ENCODE measurements at places on chromosomes 11 and 22. TPM values are rescaled to one million over a fixed set of nuclear protein-coding genes. Genes with fewer than 3 reads are reported as not detected.

DNA sequence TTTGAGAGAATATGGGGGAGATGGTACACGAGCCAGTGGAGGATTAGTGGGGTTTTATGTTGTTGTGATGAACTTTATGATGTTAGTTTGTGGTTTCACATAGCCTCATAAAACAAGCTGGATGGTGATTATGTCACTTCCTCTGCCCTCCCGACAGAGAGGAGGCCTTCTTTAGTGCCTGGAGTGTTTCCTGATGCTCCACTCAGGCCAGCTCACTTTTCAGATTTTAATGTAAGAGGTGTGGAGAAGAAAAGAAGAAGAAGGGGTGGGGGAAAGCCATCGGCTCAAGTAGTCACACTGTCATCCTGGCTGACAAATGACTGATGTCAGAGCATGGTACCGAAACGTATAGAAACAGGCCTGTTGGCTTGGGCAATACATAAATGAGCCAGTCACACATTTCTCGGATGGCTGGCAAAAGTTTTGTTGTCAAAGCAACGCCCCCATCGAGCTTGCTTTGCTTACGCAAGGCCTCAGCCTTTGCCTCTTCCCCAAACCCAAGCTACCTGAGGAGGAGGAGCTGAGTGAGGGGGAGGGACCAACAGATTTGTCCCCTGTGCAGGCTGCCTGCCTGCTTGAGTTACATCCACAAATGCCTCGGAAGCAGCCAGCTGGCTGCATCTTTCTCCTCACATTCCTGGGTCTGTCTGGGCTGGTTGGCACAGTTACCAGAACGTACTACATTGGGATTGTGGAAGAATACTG is at the start of gene HEPHL1:
Gene HEPHL1 (plus strand): TSS at position 578 of the 705 bp plus-strand sequence. CDS start 15 bp downstream, at position 593.
- no peak for DNase-seq

DNA sequence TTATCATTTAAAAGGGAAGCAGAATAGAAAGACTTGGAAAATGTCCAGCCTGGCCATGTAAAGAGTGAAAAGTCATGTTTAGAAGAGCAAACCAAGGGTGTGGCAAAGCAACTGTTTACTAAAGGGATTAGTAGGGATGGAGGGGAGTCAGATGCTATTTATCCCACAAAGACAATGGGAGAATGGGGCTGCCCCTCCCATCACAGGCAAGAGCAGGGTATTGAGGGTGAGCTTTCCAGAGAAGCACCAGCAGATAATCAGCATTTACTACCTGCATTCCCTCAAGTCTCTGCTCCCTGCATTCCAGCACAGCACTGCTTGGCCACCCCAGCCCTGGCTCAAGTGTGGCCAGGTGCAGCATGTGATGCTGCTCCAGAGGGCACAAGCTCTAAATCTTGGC is 18.5 kb upstream of the QSER1 start:
- no peak for DNase-seq

- DNase-seq: no peak
Measured at GRCh38 chr11:126637795-126638175, 282.3 kb downstream of the ST3GAL4 start.

GRCh38 chr22:46909237-46910030 is 147.0 kb downstream of the TBC1D22A start:
- no peak for DNase-seq

- DNase-seq: peak; percentile 45
Measured at GRCh38 chr22:47287516-47287915, 525.1 kb downstream of the TBC1D22A start.

DNA sequence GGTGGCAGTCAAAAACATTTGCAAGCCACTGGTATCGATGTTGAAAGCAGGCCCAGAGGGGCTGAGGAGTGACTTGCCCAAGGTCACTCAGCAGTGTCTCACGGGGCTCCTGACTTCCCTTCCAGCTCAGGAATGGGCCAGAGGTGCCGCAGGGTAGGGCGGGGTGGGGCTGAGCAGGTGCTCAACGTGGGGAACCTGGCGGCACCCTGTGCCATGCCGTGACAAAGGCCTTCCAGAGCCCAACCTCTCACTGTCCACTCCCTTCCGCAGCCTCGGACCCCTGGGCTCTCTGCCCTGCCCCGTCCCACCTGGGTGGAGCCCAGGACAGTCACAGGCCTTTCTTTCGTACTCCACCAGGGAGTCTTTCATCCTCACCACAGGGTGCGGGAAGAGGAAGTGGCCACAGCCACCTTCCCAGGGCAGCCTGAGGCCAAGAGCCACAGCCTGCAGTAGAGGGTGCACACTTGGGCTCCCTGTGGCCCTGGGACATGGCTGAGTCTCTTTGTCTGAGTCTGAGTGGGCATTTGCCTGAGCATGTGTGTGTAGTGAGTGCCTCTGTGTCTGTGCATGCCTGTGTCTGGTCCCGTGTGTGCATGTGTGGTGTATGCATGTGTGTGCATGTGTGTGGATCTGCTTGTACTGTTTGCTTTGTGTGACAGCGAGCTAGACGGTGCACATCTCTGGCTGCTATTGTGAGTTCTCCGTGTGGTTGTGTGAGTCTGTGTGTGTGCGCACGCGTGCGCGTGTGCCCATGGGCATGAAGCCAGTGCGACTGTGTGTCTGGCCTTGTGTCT is 6.0 kb upstream of the LIF start:
- no peak for DNase-seq

GRCh38 chr22:50737728-50738648 is at the start of gene ACR:
ACR (plus strand) TSS chr22:50738204; CDS start chr22:50738236, 32 bp downstream.
- no peak for DNase-seq

DNA sequence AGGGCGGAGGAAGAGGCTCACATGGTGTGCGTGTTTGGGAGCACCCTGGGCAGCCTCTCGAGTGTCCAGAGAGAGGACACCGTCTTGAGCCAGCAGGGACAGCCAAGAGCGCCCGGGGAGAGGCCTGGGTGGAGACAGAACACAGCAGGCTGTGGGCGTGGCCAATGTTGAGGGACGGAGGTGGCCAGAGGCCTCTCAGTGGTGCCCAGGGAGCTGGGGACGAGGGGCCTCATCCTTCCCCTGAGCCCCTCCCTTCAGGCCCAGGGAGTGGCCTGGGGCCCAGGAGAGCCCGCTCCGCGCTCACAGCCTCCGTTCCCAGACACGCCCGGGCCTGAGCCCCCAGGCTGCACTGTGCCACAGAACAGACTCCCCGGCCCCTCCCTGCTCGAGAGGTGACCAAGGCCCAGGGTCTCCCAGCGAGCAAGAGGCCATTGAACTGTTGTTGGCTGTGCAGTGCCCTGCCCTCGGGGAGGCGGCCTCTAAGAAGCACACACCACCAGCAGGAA is 48.4 kb downstream of the CDKN1C start:
- peak; percentile 93 for DNase-seq

DNA sequence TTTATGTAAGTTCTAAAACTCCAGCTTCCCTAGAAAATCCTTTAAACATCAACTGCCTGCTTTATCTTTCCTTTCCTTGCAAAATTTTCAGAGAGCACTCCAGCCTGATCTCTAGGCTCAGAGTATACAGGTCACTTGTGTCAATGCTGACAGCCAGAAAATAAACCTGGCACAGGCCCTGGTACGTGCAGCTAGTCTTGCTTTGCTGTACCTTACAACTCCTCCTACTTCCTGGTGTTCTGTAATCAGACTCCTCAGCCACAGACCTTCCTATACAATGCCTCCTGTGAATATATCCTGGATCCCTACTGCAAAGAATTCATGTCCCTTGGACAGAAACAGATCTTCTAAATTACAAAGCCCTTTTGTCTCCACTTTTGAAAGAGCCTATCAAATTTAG is 24.2 kb upstream of the TMEM123 start:
- DNase-seq: no peak

- no peak for DNase-seq
Measured at GRCh38 chr11:124301548-124301947, 12.2 kb downstream of the OR8D1 start.

DNA sequence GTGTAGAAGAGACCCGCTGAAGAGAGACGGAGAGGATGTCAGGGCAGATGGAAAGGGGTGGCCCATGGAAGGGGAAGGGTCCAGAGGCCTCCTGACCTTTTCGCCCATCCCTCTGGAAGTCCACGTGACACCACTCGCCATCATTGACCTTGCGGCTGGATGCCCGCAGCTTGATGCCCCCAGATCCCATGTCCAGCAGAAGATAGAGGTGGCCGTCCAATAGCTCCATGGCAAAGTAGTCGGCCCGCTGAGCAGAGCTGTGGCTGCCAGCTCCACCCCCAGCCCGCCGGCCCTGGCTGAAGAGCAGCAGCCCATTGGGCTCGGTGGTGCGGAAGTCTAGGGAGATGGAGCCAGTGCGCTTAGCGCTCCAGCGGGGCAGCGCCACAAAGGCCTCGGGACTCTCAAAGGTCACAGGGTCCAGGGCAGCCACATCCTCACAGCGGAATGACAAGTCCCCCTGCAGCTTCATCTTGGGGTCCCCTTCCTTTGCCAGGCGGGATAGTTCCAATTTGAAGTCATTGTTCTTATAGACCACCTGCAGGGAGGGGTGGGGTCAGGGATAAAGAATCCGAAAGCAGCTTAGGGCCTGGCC is 55.7 kb downstream of the NRXN2 start:
- DNase-seq: no peak

- no peak for DNase-seq
Measured at GRCh38 chr22:29541845-29542244, 11.7 kb downstream of the THOC5 start.

- no peak for DNase-seq
Measured at GRCh38 chr11:73465023-73465675, 89.0 kb downstream of the RELT start.

DNA sequence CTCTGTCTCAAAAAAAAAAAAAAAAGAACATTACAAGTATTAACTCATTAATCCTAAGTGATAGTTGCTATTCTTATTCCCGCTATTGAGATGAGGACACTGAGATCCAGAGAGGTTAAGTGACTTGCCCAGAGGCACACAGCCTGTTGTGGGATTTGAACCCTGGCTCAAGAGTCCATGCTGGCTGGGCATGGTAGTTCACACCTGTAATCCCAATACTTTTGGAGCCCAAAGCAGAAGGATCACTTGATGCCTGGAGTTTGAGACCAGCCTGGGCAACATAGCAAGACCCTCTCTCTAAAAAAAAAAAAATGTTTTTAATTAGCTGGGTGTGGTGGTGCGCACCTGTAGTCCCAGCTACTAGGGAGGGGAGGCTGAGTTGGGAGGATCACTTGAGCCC is 4.1 kb downstream of the GCAT start:
- no peak for DNase-seq

GRCh38 chr11:99391245-99391644 is 370.5 kb downstream of the CNTN5 start:
- DNase-seq: no peak

DNA sequence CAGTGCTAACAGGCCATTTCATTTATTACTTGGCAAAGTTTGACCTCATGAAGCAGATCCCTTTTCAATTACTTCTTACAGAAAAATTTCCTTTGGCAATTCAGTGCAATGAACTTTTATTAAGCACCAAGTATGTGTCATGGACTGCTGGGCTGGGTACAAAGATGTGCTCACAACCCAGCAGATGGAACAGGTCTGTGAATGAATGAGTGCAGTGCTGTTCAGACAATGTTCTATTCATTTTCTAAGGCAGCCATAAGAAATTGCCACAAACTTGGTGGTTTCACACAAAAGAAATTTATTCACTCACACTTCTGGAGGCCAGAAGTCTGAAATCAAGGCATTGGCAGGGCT is 428.5 kb downstream of the SOX6 start:
- no peak for DNase-seq

DNA sequence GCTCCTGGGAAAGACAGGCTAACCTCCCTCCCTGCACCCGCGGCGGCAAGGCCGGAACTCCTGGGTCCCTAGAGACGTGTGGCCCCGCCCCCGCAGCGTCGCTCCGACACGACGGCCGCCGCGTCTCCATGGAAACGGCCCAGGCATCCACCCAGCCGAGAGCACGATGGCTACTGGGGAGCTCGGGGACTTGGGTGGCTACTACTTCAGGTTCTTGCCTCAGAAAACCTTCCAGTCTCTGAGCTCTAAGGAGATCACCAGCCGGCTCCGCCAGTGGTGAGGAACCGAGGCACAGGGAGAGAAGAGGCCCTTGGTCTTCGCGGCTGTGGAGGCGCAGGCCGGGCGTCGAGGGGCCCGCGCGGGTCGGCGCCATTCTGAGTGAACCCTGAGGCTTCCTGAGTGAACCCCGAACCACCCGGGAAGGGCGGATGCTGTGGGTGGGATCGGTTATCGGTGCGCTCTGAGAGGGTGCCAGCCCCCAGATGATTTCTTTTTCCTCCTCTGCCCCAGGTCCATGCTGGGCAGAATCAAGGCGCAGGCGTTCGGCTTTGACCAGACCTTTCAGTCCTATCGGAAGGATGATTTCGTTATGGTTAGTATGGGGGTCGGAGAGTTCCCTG is at the start of gene CFAP300:
Gene CFAP300 (plus strand): TSS at position 133 of the 620 bp plus-strand sequence. CDS start 34 bp downstream, at position 167.
- DNase-seq: peak; percentile 94

The BIK gene
- not detected for total RNA-seq

The KCTD14 gene
- total RNA-seq: 4.5 TPM
